ENCODE measurements at places on chromosomes 4 and X.

- DNase-seq, result no peak
Observed at GRCh38 chr4:141871086-141871770, 234.8 kb downstream of the IL15 start.

DNA sequence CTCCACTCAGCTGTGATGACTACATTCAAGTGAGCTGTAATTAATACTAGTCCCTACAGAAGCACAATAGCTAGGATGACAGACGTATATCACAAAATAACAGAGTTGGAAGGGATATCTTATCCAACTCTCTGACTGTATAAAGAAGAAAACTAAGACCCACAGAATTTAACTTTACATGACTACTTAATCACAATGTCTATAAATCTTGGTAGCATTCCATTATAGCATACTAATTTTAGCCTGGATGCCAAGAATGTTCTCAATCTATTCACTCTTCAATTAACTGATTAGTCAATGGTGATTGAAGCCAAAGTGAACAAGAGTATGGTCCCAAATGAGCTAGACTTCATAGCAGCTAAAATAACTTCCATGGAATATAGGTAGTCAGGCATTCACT is 31.2 kb downstream of the RPS6KA6 start:
- DNase-seq, result no peak

DNA sequence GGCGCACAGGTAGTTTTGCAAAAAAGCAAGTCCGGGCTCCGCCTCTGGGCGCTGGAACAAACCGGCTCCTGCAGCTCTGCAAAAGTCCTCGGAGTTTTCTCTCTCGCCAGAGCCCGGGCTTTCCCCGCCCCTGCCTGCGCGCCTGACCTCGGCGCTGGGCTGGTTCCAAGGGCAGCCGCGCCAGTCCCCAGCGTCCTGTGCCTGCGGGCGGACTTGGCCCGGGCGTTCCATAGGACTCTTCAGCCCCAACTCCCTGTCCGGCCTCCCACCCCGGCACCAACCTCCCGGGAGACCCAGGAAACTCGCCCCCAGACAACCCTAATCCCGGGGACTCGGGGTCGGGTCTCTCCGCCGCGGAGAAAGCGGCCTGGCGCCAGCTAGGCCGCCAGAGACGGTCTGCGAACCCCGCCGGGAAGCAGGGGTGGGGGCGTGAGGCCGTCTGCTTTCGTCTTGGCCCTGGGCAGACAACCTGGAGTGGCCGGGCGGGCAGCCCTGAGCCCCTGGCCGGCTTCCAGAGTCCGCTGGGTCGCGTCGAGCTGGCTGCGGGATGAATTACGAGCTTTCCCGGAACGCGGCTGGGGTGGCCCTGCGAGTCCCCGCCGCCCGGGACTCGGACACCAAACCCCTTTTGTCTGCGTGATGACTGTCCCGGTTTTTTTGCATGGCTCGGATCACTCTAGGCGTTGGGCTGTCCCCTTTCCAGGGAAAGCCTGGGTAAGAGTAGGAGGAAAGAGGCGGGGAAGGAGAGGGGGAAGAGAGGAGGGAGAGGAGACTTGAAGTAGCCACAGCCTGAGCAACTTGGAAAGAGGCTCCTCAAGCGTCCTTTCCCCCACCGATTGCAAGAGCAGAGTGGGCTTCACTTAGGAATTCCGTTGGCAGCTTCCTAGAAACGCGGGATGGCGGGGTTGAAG is 916 bp downstream of the MXRA5 start:
- no peak for DNase-seq

DNA sequence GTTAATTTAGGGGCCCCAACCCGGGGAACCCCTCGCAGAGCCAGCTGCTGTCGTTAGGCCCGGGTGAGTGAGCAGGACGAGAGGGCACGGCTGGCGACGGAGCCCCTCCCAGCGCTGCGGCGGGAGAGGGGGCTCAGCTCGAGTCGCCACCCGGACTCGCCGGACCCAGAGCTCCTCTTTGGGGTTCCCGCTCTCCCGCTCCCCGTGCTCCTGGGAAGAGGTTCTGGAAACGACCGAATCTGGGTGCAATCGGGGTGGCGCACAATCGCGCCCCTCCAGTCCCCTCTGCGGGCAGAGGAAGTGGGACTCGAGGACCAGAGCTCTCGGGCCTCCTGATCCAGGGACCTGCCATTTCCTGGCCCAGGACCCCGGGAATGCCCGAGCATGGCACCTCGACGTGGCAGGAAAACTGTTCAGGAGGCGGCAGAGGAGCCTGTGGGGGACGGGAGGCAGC is 37.3 kb upstream of the ARAF start:
- no peak for DNase-seq

DNA sequence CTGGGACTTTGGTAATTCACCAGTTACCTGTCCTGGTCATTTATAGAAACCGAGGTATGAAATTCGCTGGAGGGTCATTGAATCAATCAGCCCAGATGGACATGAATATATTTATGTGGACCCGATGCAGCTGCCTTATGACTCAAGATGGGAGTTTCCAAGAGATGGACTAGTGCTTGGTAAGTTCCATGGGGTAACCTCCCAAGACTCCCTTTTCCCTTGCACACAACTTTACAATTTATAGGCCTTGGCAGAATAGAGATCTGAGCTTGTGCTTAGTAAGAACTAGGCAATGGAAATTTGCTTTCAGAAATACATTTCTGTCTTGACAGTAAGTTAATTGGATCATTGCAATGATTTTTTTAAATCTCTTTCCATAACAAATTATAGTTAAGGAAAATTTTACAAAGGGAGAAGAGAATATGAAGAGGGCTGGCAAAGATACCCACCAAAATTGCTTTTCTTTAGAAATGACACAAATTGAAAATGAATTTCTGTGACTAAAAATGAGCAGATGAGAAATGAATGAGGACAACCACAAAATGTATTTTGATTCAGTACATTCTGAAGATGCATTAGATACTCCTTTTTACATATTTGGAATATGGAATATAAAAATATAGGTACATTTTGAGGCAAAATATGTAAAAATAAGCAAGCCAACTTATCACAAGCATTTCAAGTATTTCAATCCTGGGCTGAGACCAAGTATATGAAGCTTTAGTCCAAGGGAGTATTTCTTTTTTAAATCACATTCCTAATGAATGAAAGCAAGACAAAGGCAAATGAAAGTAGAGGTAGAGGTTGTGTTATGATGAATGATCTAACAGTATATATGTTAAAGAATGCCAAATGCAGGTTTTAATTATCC is 45.9 kb downstream of the PDGFRA start:
- DNase-seq, result no peak

DNA sequence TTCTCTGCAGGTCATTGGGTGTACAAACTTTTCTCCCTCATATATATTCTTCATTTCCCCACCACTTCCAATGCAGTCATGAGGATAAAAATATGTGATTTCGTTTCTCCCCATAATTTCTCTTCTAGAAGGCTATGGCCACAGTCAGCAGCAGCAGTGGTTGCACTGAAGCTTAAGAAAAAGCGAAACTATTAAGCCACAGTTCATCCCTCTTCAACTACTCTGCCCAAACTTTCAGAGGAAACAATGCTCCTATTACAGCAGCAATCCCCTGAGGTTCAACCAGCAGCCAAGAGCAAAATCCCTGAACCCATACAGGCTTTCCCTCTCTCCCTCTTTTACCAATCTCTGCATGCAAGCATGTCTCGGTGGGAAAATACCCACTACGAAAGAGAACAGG is 298.6 kb downstream of the DHX15 start:
- DNase-seq, result no peak

DNA sequence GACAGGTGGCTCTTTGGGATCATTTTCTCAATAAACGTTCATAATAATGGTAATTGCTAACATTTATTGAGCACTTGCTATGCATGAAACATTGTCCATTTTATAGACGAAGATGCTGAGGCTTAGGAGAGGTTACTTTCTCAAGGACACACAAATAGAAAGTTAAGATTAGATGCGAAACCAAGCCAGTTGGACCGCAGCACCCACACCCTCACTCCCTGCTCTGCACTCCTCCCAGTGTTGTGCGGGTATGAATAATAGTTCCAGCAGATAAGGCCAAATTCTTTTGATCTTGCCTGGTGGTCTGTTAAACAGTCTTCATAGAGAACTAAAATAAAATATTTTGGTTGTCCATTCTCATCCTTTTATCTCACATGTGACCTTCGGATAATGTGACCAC is 85.0 kb upstream of the BEND4 start:
- DNase-seq, result no peak

GRCh38 chrX:38768079-38768478 is 33.2 kb upstream of the MID1IP1 start:
- DNase-seq, result no peak

DNA sequence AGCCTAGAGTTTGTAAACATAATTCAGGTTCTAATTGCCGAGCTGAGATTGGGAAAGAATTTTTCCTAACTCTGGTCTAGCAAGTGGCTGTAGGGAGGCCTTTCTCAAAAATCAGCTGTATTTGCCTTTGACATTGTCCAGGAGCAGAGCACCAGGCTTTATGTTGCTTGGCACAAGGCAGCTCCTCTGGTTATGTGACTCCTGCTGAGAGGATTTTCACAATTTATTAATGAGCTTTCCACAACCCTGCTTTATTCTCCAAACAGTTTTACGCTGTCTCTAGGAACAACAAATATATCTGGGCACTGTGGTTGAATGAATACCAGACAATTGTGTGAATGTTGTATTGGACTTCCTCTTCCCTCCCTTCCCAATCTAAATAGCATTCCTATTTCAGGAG is 14.9 kb downstream of the LSM6 start:
- DNase-seq, result no peak
